ENCODE measurements at places on chromosomes 11 and 22. TPM values are rescaled to one million over a fixed set of nuclear protein-coding genes. Genes with fewer than 3 reads are reported as not detected.

DNA sequence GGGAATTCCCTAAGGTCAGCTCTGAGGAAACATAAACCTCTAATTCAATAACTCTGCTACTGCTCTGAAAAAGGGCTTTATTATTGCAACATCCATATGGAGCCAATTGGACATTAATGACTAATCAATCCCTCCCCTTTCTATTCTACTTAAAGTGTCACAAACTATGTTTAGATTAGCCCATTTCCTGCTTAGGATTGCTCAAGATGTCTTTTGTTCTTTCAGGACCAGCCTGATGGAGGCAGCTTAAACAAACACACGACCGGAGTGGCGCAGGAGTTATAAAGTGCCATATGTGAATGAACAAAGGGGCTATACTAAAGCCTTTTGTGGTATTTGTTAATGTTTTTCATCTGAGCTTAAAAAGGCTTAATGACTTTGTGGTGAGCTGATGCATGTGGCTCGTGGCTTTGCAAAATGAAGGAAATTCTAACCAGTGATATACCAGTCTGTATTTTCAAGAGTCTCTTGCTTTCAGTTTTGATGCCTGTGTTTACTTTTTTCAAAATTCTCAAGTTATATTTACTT, 354.4 kb downstream of the SOX6 start:
- DNase-seq = no peak

DNA sequence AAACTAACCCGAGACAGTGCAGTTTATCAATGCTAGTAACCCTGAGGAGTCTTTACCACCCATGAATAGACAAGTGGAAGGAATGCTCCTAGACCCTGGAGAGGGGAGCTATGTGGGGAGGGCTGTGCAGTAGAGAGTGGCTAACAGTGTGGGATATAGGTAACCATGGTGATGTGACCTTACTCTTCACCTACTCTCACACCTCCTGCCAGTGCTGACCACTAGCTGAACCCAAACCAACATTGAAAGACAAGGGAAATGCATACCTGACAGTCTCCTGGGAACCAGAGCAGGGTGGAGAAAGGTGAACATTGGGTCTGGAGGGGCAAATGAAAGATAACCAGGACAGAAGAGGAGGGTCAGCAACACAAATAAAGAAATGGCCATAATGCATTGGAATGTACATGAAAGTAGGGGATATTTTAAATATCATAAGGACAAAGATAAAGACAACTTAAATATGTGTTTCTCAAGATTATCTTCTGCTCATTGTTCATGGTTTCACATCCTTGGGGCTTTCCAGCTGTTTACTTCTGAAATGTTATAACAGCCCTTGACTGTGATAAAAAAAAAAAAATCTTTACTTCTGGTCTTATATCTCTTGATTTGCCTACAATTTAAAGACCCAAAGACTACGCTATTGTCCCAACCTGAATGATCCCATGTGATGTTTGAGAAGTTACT, 983.3 kb upstream of the TENM4 start:
- DNase-seq = no peak

DNA sequence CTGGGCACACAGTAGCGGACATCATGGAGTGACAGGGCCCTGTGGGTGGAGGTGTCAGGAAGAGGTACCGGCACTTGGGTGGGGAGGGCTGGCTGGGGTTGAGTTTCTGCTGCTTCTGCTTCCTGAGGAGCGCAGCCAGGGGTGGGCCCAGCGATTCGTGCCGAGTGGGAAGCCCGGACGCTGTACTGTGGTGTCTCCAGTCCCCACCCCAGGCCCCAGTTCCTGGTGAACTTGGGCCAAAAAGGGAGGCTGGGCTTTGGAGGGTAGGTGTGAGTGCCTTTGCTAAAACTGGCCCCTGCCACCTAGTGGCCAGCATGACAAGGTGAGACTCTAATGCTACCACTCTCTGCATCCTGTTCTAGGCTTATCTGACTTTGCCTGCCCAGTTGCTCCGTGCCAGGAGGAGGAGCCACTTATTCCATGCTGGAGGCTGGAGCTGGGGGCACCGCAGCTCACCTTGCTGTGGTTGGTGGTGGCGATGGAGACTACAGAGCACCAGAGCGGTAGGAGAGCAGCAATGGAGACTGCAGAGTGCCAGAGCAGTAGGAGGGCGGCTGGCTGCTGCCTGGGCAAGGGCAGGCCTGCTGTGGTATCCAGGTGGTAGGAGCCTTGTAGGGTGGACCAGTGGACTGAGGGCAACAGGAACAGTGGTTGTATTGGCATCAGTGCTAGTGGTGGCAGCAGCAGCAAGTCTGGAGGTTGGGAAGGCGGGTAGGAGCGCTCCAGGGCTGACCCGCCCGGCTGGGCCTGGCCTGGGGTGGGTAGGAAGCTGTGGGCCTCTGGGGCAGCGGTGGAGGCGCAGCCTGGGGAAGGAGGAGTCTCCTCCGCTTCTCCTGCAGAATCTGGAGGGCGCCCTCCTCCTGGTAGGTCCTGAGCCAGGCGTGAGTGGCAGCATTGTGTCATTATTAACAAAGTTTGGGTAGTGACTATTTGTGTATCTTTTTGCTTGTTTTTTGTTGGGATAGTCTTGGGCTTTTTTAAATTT, 2.2 kb upstream of the RFPL2 start:
- no peak for DNase-seq

DNA sequence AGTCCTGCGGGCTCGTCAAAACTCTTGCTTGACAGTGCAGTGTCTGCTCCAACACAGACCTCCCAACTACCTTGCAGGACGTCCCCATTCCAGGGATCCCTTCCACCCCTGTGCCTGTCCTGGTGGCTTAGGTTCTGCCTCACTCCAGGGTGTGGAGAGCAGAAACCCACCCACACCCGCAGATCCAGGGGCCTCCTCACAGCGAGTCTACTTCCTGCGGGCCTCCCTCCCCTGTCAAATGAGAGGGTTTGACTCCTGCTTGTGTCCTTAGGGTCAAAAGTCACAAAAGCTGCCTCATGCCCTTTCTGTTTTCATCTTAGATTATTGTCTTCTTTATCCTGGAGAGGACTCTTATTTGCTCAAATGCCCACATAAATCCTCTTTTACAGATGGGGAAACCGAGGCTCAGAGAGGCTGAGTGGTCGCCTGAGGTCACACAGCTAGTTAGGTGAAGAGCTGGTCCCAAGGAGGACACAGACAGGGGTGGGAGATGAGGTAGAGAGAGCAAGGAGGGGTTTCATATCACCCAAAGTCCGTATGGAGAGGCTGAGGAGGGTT, 81.1 kb upstream of the KCNQ1OT1 start:
- no peak for DNase-seq

- no peak for DNase-seq
Observed at GRCh38 chr11:47453365-47453764, 4.4 kb upstream of the RAPSN start.

- no peak for DNase-seq
Observed at GRCh38 chr11:69403556-69404215, 77.8 kb upstream of the LINC01488 start.

DNA sequence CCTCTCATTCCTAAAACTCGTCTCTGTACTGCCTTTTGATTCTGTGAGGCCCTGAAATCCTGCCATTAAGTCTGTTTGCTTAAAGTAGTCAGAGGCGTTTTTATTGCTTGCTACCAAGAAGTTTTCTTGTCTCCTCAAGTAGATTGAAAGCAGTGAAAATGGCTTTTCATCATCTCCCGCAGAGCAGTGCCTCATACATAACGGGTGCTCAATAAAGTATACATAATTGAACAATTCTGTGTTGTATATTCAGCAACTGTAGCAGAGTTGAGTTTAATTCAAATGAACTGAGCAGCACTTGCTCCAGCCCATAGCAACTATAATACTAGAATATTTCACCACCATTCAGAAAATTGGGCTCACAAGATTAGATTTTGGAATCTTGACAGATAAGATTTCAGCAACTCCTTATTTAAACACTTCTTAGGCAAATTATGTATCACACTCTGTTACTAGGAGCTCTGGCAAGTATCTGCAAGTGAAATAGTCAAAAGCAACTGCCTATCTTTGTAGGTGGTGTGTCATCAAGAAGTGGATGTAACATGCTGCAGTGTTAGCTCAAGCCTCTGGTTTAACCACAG, 20.0 kb downstream of the FIBIN start:
- no peak for DNase-seq

GRCh38 chr11:72609045-72609444, 65.2 kb downstream of the PDE2A start:
- no peak for DNase-seq

PDE2A gene
- 8.4 TPM for total RNA-seq

TSGA10IP gene
- not detected for total RNA-seq

APOA5 gene
- total RNA-seq = not detected

RIMBP3B gene
- 0.27 TPM for total RNA-seq

TMEM135 gene
- total RNA-seq = 24.0 TPM

FOLH1 gene
- total RNA-seq = 5.2 TPM

XNDC1N gene
- total RNA-seq = 16.5 TPM

C11orf52 gene
- total RNA-seq = not detected

ABCG4 gene
- total RNA-seq = 4.0 TPM

DBX1 gene
- total RNA-seq = not detected

OR4A16 gene
- not detected for total RNA-seq

SLC22A12 gene
- not detected for total RNA-seq
